ENCODE measurements at places on chromosomes 3 and 15.

GRCh38 chr3:27528791-27529190 is 44.6 kb upstream of the SLC4A7 start:
- DNase-seq, result no peak

- no peak for DNase-seq
Measured at GRCh38 chr15:28900892-28901586, 15.3 kb downstream of the APBA2 start.

DNA sequence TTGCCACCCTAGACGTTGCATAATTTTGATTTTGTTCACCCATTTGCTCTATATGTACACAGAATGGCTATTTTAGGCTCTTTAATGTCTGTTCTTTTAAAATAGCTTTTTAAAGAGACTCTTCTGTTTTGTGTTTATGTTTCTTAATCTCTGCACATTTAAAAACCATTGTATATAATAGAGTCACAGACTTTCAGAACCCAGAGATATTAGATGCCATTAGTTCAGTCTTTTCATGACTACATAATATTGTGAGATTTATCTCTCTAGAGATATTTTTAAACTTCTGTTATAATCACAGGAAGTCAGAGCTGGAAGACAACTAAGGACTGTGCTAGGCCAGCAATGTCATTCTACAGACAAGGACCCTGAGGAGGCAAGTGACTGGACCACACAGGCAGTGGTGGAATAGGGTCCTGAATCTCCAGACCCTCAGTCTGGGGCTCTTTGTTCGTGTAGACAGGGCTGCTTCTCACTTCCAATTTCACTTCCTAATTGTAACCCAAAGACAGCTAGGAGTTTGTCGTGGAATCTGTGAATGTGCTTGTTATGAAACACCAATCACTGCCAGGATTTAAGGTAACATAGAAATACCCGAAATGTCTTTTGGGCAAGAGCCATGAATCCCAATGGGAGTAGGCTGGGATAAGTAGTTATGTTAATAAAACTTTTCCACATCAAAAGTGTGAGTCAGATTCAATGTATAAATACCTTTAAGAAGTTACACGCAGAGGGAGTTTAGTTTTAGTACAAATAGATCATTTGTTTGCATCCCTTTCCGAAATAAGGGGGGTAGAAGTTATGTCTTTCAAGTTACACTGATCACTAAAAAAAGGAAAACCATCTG is 165.2 kb upstream of the ROPN1 start:
- DNase-seq, result no peak

- no peak for DNase-seq
Measured at GRCh38 chr15:43214169-43214568, 6.6 kb downstream of the EPB42 start.

DNA sequence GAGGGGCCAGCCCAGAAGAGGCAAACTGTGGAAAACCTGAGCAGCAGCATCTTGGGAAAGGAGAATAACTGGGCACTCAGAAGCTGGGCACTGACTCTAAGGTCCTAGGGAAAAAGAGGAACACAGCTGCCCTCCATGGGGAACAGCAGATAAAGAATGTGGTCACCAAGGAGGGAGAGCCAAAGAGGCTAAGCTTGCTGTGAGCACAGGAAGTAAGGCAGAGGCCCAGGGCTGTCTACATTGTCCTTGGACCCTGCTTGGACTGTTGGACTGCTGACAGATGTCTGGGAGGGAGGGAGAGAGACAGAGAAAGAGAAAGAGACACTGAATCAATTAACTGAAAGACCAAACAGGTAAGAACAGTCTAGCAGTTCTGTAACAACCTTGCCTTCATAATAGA is 4.5 kb upstream of the MNS1 start:
- DNase-seq, result no peak

DNA sequence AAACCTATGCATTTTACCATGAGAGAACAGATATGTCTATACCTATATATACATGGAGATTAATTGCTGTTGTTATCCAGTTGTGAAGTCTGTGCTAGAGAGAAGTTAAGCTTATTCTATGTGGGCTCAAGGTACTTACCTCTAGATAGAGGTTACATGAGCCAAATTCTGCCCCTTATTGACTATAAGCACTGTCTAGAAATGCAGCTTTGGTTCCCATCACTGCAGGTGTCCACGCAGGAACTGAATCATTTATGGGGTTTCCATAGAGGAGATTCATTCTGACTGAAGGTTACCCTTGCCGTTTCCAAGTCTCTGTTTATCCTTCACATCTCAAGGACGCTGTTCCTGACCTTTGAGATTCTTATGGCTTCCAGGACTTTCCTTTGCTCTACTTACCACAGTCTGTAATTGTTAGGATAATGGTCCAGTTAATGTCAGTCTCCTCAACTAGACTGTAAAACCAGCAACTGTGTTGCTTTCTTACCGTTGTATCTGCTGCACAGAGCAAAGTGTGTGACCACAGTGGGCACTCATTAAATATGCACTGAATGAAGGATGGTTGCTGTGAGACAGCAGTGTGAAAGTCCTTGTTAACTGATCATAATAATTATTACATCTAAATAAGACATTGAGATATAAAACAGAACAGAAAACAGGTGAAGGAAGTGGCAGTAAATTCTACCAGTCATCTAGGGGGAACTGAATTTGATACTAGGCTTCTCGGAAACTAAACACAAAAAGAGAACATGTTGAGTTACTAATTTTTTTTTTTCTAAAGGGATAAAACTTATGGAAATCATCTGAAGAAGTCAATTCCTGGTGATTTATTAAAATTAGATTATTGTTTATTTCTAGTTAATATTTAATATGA is 44.0 kb upstream of the BCL6 start:
- no peak for DNase-seq

- no peak for DNase-seq
Measured at GRCh38 chr3:81998139-81998755, 236.8 kb upstream of the GBE1 start.

GRCh38 chr3:50930371-50931208 is 255.9 kb downstream of the DOCK3 start:
- DNase-seq, result no peak

GRCh38 chr15:69896606-69897005 is 201.1 kb downstream of the TLE3 start:
- no peak for DNase-seq

- DNase-seq, result no peak
Measured at GRCh38 chr15:83262594-83263315, 21.7 kb downstream of the BNC1 start.

DNA sequence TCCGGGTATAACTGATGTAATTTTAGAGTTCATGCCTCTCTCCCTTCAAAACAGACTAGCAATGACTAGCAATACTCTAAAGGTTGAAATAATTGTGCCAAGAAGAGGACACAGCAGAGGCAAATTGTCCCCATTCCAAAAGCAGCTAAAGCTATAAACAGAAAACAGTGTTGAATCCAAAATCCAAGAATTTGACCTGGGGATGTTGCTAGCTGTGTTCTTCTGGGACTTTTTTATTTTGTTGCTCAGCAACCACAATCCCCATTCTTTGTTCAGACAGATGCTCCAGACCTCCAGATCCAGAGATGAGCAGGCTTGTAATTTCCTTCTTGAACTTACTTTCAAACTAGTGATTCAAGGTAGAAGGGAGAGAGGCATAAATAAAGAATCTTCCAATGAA is 191.5 kb downstream of the FOXB1 start:
- no peak for DNase-seq

GRCh38 chr3:160196511-160197104 is 28.6 kb upstream of the C3orf80 start:
- no peak for DNase-seq

DNA sequence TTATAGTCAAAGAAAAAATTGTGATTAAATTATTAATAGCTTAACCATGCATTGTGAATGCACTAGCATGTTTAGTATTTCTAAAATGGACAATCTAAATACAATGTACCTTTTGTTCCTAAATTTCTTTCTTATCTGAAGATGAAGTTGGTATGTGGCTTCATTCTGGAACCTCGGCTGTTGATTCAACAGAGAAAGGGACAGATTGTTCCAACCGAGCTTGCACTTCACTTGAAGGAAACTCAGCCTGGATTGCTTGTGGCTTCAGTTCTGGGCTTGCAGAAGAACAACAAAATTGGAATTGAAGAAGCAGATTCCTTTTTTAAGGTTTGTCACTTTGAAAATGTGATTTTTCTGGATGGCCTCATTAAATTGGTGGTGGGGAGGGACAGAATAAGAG is 32.6 kb downstream of the HPS3 start:
- no peak for DNase-seq

DNA sequence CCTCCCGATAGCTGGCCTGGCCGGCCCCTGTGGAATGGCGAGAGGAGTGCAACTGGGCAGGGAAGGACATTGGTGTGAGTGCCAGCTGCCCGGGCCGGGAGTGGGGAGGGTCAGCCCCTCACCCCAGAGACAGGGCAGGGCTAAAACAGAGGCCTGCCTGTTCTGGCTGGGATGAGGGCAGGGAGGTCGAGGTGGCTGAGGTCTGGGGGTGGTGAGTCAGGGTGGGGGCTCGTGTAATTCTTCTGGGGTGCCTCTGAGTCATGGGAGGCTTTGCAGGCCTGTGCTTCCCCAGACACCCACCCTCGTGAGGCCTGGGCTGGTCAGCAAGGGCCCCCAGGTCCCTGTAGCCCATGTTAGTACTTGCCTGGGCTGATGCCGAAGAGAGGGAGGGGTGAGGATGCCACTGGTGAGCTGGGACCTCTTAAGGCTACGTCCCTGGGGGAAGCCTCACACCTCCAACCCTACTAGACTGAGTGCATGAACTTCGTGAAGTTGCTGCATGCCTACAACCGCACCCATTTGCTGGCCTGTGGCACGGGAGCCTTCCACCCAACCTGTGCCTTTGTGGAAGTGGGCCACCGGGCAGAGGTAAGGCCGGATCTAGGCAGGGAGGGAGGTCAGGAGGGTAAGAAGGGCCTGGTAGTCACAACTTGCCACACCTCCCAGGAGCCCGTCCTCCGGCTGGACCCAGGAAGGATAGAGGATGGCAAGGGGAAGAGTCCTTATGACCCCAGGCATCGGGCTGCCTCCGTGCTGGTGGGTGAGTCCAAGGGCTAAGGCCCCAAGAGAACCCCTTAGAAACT is 1.7 kb downstream of the SEMA3B start:
- no peak for DNase-seq

GRCh38 chr3:73510784-73511183 is 114.0 kb downstream of the PDZRN3 start:
- no peak for DNase-seq

- no peak for DNase-seq
Measured at GRCh38 chr3:161333696-161334095, 37.6 kb downstream of the SPTSSB start.

- no peak for DNase-seq
Measured at GRCh38 chr15:70717237-70717793, 46.0 kb downstream of the UACA start.

Data from BJ (cell line).